ENCODE measurements at places on chromosomes 7 and 10.

DNA sequence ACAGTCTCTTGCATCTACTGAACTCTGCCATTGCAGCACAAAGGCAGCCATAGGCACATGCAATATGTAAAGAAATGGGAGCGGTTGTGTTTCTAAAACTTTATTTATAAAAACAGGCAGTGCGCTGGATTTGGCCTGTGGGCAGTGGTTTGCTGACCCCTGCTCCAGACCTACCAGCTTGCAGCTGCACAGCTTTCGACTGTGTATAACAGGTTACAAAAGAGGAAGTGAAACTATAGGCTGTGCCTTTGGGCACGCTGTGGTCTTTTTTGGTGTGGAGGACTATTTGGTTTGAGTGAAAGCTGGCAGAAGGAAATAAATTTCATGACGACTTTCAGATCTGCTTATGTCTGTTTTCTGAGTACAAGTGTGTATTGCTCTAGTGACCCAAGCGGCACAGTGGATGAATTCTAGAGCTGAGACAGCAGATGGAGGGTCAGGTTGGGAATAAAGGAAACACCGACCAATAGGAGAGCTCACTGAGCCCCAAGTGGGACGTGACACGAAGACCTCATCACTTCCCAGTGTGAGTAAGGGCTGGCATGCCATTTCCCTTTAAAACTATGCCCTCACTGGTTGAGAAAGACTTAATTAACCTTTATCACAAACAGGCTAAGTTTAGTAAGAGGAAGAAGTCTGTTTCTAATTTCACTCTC, 152.7 kb downstream of the ANK3 start:
- DNase-seq = no peak

GRCh38 chr10:43360086-43360485, 11.3 kb upstream of the FXYD4 start:
- no peak for DNase-seq

GRCh38 chr7:148624735-148625134, 34.2 kb downstream of the C7orf33 start:
- no peak for DNase-seq

DNA sequence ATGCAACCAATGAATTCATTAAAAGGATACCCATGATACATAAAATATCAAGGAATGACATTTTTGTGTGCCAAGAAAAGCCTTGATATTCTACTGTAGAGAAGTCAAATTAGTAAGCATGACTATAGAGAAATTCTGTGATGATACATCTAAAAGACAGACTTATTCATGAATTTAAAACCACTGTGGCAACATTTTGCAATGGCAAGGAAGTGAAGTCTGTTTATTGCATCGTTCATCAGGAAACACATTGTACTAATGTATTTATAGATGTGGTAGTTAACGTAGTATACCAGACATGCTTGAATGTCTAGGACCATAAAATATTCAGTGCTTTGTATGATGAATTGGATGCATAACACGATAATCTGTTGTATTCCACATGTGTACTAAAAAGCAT, 9.3 kb upstream of the CLEC5A start:
- no peak for DNase-seq

- DNase-seq = no peak
These were observed 73.0 kb downstream of the NEURL1 start for GRCh38 chr10:103566536-103566935.

DNA sequence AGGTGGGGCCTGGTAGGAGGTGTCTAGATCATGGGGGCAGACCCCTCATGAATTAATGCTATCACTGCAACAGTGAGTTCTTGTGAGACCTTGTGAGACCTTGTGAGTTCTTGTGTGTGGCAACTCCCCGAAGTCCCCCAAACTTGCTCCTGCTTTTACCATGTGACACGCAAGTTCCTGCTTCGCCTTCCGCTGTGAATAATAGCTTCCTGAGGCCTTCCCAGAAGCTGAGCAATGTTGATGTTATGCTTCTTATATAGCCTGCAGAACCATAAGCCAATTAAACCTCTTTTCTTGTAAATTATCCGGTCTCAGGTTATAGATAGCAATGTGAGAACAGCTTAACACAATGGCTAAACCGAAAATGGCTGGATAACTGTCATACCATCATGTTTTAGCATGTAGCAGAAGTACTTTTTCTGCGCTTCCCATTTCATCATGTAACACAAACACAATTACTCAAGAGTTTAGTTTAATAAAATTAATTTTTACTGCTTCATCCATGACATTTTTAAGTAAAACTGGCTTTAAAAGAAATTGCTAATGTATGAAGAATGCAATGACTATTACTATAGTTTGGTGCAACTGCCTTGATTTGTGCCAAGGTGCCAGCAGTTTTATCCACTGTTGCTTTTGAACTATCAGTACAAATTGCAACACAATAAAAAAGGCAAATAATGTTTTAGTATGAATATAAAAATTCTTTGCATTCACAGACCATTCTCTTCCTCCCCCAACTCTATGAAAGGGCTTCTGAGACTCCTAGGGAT, 87.7 kb upstream of the TMEM168 start:
- DNase-seq = no peak

GRCh38 chr7:130894146-130894908, 160.3 kb upstream of the KLF14 start:
- no peak for DNase-seq

DNA sequence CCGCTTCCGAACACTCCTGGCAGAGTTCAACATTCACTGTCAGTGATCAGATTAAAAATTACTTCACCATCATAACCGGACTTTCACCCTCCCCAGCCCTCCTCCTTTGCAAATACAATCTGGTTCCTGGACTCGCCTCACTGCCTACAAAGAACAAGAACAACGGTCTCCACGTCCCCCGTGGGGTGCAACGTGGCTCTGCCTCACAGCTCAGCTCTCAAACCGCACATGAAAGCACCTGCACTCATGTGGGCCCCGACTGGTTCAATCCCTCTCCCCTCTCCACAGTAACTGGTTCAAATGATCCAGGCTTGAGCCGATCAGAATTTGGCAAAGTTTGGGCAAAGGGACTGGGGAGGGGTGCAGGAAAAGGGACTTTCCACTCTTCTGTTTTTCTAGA, 21.0 kb downstream of the ASB13 start:
- no peak for DNase-seq

DNA sequence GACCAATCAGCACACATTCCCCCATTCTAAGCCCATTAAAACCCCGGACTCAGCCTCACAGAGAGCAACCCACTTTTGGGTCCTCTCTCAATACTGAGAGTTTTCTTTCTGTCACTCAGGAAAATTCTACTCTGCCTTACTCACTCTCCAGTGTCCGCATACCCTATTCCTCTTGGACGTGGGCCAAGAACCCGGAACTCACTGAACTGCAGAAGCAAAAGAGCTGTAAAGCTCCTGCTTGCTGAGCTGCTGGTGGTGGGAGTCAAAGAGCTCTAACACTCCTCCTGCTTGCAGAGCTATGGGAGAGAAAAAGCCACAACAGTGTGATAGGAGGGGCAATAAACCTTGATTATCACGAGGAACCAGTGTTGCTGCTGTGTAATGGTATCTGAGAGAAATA, 386.9 kb downstream of the POM121L12 start:
- DNase-seq = no peak

DNA sequence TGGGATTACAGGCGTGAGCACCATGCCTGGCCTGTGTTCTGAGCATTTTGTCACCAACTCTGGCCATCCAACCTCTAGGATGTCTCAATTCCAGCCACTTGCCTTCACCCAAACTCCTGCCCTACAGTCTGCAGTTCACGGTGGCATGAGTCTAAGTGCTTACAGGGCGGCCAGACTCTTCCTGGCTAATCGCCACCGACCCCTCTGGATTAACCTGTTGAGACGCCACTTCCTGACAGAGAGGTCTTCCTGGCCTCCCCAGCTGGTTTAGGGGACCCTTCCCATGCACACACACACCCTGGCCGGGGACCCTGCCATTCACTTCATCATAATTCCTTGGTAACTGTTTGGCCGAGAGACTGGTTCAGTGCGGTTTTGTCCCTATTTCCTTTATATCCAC, 211.5 kb upstream of the SH2B2 start:
- DNase-seq = no peak

DNA sequence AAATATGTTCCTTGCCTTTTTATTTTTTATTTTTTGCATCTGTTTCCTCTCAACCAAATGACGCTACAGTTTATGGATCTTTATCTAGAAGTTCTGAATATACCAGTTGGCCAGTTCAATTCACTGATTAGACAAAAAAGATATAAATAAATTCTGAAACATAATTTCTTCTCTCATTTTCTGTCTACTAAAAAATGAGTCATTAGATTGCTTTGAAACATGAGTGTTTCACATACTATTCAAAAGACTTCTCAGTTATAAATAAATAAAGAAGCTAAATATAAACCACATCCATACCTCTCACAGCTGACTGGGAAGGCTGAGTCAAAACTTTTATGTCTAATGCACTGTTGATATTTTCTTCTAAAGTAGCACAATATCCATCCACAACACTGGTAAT, 97.6 kb upstream of the GPR22 start:
- no peak for DNase-seq

GRCh38 chr7:96430356-96430755, 108.5 kb upstream of the SLC25A13 start:
- no peak for DNase-seq

GRCh38 chr7:99693427-99694200, 13.8 kb upstream of the CYP3A5 start:
- DNase-seq = no peak

DNA sequence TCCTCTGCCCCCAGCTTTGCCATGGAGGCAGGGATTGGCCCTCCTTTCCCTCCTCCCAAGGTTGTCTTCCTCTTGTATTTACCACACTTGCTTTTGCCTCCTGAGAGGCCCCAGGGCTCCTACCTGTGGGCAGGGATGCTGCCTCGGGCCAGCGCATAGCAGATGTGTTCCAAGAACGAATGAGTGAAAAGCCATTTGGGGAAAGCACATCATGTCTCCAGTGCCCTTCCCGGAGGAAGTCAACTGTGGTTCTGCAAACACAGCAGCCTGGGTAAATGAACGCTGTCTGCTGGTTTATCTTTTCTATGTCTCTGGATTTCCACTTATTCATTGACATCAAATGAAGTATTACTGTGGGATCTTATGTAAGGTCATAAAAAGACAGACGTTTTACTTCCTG, 161.7 kb downstream of the FANK1 start:
- no peak for DNase-seq

DNA sequence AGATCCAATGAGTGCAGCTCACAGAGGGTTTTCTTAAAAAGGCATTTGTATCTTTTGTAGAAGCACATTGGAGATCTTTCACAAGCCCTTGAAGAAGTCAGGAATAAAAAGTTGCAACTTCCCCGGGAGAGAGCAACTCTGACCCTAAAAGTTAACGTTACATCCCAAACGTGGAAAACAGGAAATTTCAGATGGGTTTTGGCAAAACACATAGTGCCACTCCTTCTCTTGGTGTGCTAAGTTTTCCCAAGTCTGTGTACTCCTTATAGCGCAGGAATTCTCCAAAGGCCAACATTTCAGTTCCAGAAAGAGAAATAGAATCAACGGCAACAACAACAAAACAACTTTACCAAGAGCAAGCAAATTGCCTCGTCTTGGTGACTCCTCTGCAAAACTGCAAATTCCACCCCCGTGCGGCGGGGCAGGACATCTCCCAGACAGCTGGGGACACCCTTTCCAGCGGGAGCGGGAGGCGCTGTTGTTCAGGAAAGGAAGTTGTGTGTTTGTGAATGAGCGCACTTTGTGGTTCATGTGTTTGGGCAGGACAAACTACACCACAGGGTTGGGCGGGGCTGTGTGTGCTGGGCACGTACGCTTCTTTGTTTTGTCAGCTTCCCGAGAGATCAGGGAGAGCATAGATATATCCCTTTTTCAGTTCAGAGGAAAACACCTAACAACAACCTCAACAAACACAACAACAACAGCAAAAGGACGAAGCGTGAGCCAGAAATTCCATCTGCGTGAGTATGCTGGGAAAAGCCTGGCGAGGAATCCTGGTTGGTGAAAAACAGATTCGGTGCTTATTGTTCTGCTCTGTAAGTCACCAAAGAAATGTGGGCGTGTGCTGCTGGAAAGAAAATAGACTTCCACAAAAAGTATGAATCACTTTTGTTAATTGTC, 294.7 kb upstream of the PITRM1 start:
- DNase-seq = no peak

GRCh38 chr7:123996327-123996625, 36.6 kb downstream of the TMEM229A start:
- DNase-seq = no peak

Measured in stimulated activated CD8-positive, alpha-beta memory T cell treated with anti-CD3 and anti-CD28 coated beads, Interleukin-4, amount 100 ng/mL, for 1 hour (primary cell).